ENCODE measurements at places on chromosomes 12 and 14.

DNA sequence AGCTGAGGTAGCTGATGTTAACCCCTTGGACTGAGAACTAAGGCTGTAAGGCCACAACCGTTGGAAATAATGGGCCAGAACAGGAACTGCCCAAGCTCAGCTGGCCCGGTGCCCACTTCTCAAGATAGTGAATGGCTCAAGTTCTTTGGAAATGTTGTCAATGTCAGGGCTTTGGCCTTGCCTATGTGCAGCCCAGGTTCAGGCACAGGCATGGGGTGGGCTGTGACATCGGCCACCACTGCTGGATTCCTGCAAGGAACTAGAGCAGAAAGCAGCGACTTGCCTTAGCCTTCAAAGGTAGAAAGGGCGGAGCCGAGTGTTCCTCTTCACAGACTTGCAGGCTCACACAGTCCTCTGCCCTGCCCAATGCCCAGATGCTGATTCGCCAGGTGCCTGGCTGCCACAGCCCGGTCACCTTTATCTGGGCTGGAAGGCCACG is 291.2 kb downstream of the ZFP36L1 start:
- DNase-seq, result no peak

- DNase-seq, result no peak
These were observed 977 bp upstream of the TMEM120B start for GRCh38 chr12:121711361-121712189.

- no peak for DNase-seq
These were observed 19.2 kb downstream of the MTHFD1 start for GRCh38 chr14:64407329-64407728.

DNA sequence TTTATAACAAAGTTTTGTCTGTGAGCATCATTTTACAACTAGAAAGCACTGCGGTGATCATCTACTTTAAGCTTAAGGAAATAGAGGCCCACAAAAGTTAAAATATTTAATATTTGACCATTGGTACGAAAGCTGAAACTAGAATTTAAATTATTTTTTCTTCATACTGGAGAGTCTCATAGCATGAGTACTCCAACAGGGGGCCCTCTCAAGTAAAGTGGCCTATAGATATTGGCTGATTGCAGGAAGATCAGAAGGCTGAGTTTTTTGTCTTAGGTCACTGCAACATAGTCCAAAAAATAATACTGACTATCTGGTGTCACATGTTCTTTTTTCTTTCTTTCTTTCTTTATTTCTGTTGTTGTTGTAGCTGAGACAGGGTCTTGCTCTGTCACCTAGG is 75.3 kb upstream of the ZDHHC17 start:
- DNase-seq, result no peak

- peak; percentile 52 for DNase-seq
These were observed 178.0 kb downstream of the RPAP3 start for GRCh38 chr12:47527816-47528215.

GRCh38 chr14:94681300-94682060 is 69.3 kb downstream of the SERPINA3 start:
- peak; percentile 18 for DNase-seq

GRCh38 chr12:57939291-57939690 is 2.1 kb upstream of the ATP23 start:
- DNase-seq, result no peak

DNA sequence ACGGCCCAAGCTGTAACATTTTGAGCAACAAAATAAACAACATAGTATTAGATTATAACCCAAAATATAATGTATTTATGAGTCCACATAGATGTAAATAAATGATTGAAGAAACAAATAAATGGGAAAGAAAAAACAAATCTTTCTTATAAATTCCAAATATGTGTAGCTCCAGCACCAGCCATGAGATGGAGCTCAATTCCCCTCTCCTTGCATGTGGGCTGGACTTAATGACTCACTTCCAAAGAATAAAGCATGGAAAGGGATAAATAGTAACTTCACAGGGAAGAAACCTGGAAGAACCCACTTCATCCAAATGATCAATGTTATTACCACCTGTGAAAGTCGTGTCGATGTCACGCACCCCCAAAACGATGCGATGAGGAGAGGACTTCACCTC is 158.8 kb downstream of the RPAP3 start:
- DNase-seq, result peak; percentile 36

- no peak for DNase-seq
These were observed 107.0 kb downstream of the PAPLN start for GRCh38 chr14:73344319-73344718.

GRCh38 chr14:68820536-68820935 is 27.7 kb upstream of the ZFP36L1 start:
- no peak for DNase-seq

GRCh38 chr14:65502676-65503124 is 90.2 kb downstream of the FUT8 start:
- peak; percentile 72 for DNase-seq

DNA sequence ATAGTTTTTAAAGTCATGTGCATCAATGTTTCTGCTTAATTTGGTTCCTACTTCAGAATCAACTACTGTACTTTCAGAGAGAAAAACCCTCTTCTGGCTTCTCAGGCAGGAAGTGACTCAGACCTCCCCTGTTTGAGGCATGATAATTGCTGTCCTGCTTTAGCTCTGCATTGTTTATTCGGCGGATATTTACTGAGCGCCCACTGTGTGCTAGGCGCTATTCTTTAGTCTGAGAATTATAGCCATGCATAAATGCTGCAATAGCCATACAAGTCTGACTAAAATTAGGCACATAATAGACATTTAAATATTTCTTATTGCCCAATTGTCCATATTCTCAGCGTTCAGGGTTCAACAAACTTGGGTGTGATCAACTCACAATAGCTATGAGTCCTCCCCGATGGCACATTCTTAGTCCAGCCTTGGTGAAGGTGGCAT is 6.1 kb upstream of the AMIGO2 start:
- DNase-seq, result peak; percentile 82

DNA sequence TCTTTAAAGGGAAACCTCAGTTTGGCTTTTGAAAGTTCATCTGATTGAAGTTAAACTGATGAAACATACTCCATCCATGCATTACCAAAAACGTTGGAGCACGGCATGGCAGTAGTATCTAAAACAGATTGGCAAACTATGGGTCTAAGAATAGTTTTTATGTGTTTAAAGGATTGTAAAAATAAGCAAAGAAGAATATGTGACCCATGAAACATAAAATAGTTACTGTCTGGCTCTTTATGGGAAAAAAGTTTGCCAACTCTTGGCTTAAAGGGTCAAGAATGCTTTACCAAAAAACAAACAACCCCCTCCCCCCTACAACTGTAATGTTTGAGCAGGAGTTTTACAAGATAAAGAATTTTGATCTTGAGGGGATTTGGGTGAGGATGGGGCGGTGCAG is 32.6 kb downstream of the TRAF3 start:
- no peak for DNase-seq

DNA sequence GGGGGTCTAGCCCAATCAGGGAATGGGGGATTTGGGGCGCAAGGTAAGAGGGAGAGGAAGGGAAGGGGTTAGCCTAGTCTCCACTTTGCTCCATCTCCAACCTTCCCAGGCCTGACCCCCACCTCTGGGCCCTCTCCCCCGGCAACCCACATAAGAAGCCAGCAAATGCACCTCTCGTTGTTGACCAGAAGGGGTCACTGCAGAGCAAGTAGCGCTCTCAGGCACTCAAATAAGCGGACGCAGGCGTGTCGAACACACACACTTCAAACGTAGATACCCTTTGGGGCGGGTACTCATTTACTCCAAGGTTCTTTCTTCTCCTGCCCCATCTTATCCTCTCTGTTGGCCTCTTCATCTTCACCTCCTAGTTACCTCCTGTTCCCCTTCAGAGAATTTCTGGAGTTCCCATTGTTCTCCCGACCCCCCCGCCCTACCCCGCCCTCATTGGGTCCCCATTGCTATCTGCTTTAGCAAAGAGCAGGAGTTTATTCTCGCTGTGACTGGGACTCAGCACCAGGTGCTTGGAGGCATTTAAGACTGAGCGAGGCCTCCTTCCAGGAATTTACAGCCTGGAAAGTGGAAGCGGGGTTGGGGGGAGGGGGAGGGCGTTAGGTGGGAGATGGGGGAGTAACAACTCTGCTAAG is 1.5 kb upstream of the SRRM4 start:
- DNase-seq, result peak; percentile 15

GRCh38 chr14:24429395-24430142 is at the start of the genes CBLN3 and KHNYN:
Gene CBLN3, minus strand, starts transcription at chr14:24429668. Its CDS starts 614 bp downstream, at chr14:24429054.
Gene KHNYN, plus strand, starts transcription at chr14:24429954. Its CDS starts 777 bp downstream, at chr14:24430731.
- peak; percentile 94 for DNase-seq

Data from fibroblast of skin of right quadriceps (primary cell).